ENCODE measurements at places on chromosomes 1 and 21.

GRCh38 chr1:111599781-111600693 is 19.6 kb upstream of the RAP1A start:
- no peak for DNase-seq

DNA sequence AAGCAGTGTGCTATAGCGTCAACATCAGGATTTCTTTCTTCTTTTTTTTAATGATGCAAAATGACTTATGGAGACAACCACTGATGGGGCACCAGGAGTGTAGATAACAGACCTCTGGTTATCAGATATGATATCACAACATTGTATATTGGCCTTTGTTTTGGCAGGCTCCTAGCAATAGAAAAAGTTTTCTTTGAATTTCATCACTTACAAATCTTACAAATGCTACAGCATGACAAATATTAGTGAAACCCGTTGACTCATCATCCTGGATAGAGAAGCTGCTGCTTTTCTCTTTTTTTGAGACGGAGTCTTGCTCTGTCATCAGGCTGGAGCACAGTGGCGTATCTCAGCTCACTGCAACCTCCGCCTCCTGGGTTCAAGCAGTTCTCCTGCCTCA is 92.9 kb downstream of the LTN1 start:
- DNase-seq = no peak

- DNase-seq = peak; percentile 9
Measured at GRCh38 chr1:57494530-57495079, 70.7 kb upstream of the DAB1 start.

DNA sequence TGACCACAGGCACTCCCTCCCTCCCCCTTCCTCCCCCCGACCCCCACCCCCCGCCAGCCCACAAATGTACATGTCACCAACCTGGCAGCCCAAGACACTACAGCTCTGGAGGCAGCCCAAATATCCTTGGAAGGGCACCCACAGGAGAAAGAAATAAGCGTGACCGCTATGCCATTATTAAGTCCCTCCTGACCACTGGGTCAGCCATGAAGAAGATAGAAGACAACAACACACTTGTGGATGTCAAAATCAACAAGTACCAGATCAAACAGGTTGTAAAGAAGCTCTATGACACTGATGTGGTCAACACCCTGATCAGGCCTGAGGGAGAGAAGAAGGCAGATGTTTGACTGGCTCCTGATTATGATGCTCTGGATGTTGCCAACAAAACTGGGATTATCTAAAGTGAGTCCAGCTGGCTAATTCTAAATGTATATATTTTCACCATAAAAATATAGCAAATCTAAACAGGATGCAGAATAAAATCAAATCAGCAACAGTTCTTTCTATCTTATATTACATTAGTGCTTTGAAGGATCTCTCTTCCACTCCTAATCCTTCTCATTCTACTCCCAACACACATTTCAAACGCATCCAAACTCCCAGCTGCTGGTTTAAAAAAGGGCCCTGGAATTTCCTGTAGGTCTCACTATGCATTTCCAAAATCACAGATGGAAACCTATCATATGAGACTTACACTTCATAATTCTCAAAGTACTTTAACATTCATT is 77.4 kb upstream of the SLFNL1 start:
- DNase-seq = no peak

DNA sequence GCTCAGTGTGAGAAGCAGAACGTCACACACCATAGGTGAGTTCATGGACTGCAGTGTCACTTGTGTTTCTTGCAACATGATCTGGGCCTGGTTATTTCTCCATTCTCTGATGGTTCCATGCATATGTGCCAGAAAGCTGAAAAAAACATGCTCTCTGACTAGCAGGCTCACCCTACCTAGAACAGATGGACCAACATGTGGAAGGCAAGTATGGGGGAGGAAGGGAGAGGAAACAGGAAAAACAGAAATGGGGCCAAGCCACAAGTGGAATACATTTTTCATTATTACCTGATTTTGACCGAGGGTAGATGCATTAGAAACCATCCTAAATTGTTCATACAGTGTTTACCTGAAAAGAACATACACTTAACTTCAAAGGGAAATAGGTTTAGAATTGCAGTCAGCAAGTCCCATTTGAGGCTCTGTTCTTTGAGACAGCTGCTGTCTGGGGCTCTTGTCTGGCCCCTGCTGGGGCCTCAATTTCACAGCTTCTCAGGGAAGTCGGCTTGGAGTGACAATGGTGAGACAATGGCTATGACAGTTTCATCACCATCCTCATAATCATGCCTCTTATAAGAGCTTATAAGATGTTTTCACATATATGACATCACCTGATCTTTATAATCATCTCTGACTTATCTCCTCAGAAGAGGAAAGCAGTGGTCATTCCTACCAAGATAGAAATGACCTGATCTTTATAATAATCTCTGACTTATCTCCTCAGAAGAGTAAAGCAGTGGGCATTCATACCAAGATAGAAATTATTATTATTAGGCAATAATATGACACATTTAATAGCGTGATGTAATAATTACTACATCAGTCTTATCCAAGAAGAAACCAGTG is 327.3 kb downstream of the SIPA1L2 start:
- DNase-seq = no peak

GRCh38 chr1:47013293-47013692 is 10.2 kb upstream of the CYP4X1 start:
- no peak for DNase-seq

DNA sequence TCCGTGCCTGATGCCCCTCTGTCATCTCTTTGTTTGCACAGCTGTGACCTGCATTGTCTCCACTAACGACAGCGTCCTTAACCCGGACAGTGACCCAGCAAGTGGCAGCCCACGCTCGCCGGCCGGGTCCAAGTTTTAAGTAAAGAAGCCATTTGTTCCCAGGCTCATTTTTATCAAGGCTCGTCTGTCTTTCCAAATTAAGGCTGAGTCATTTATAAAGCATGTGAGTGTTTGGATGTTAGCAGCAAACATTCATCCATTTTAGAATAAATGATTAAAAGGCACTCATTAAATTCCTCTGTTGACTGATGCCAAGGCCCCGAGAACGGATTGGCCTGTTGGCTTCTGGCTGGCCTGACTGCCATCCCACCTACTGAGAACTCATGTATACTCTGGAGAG is 514.5 kb downstream of the NPHP4 start:
- DNase-seq = no peak

DNA sequence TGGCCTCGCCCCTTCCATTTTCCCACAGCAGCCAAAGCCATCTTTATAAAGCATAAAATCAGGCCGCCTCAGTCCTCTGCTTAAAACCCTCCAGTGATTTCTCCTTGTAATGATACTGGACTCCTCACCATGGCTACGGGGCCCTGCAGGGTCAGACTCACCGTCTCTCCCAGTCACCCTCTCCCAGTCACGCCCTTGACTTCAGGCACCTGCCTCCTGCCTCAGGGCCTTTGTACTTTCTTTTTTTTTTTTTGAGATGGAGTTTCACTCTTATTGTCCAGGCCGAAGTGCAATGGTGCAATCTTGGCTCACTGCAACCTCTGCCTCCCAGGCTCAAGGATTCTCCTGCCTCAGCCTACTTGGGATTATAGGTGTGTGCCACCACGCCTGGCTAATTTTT is 47.8 kb downstream of the PIK3CD start:
- no peak for DNase-seq

GRCh38 chr1:1671365-1672119 is 12.7 kb upstream of the CDK11B start:
- no peak for DNase-seq

DNA sequence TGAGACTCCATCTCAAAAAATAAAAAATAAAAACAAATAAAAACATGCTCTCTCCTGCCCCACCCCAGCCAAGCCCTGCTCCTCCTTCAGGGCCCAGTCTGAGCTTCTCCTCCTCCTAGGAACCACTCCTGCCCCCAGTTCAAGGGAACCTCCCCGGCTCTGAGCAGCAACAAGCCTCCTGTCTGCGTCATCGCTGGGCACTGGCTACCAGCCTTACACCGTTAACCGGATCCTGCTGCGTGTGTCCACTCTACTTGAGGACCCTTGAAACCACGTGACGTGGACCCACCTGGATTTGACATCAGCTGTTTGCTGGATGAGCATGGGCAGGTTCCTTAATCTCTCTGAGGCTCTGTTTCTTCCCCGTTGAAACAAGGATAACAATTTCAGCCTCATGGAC is 1.6 kb upstream of the TAS1R2 start:
- DNase-seq = no peak

- DNase-seq = no peak
Measured at GRCh38 chr1:187987236-187987776, 1158.6 kb downstream of the PLA2G4A start.

Measured in NCI-H1436 (cell line).